ENCODE measurements at places on chromosomes 6 and 20.
A peak's percentile ranks its signal among the peaks of the same experiment; 100 is the strongest.

GRCh38 chr20:21324126-21324525 is 21.0 kb downstream of the XRN2 start:
- DNase-seq, result no peak

GRCh38 chr6:139028215-139028657 is 309 bp upstream of the ABRACL start:
- DNase-seq, result no peak

- no peak for DNase-seq
These were observed 43.3 kb upstream of the STMND1 start for GRCh38 chr6:17058550-17058949.

DNA sequence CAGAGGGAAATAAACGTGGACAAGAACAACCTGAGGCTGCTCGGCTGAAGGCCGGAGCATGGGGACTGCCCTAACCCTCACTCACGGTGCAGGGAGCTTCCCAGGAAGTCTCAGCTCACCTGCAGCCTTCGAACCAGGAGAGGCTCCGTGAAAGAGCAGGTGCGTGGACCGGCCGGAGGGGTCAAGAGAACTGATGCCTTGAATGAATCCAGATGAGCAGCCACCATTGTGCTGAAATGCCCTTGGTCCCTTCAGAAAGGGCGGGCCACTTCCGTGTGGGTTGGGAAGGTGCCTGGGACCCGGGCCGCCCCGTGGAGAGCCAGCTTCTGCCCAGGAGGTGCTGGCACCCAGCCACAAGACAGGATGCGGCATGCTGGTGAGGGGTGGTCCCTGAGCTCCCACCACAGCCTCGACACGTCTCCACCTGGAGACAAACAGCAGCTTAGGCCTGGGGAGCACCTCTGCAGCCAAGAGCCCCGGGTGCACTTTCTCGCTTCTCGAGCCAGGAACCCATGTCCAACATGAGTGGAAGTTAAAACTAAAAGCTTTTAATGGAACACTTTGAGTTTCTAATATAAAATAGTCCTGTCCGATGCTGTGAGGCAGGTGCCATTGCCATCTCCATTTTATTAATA is 83.5 kb downstream of the TTLL2 start:
- DNase-seq, result no peak

DNA sequence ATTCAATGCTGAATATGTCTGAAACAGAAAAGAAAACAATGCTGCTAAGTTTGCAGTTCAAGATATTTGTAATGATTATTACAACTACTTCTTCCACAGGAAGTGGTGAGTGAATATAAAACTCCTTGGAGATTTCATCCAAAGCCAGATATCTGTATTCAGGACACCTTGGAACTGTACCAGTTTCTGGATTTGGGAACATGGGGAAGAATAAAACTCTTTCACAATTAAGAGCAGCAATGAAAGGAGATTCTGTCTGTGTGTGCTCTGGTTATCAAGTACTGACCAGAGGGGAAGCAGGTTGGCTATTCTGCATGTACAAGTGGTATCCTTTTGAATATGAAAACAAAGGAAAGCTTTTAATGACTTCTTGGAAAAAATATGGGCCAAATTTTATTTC is 21.1 kb downstream of the ELOVL2 start:
- DNase-seq, result no peak

GRCh38 chr20:60695226-60696000 is 556.6 kb upstream of the CDH4 start:
- DNase-seq, result no peak

- peak; percentile 24 for DNase-seq
These were observed 2.2 kb upstream of the OXT start for GRCh38 chr20:3068986-3069900.

DNA sequence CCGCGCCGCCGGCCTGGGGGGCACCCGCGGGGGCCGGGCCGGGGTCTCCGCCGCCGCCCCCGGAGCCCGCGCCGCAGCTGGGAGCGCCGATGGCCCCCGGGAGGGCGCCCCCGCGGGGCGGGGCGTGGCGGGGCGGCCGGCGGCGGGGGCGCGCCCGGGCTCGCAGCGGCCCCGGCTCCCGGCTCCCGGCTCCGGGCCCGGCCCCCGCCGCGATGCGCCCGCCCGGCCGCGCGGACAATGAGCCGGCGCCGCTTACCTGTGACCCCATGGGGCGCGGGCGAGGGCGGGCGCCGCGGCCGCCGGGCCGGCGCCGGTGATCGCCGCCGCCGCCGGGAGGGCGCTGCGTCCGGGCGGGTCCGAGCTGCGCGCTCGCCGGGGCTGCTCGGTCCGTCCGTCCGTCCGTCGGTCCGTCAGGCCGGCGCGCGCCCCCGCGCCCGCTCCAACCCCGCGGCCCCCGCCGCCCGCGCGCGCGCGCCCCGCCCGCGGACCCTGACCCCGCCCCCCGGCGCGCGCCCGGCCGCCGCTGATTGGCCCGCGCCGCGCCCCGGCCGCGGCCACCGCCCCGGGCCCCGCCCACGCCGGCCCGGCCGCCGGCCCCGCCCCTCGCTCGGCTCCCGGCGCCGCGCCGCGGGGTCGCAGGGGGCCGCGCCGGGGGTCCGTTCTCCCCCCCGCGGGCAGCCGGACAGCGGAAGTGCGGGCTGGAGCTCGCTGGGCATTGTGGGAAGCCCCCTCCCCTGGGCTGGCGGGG is at the start of gene ZBTB46:
Gene ZBTB46, minus strand, starts transcription at position 424 of the 748 bp plus-strand sequence. CDS start 40,507 bp downstream, outside the sequence.
- peak; percentile 59 for DNase-seq

- DNase-seq, result no peak
These were observed 42.3 kb downstream of the HIVEP2 start for GRCh38 chr6:142902636-142903053.

DNA sequence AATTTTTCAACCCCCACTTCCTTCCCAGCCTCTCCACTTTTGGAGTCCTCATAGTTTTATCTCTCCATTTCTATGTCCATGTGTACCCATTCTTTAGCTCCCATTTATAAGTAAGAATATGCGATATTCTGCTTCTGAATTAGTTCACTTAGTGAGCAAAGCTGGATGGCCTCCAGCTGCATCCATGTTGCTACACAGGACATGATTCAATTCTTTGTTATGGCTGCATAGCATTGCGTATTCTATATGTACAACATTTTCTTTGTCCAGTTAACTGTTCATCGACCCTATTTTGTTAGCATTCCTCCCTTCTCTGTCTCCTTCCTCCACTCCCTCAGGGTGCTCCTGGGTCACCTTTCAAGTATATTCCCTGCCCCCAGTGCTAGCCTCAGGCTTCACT is 210.0 kb upstream of the SSTR4 start:
- no peak for DNase-seq

DNA sequence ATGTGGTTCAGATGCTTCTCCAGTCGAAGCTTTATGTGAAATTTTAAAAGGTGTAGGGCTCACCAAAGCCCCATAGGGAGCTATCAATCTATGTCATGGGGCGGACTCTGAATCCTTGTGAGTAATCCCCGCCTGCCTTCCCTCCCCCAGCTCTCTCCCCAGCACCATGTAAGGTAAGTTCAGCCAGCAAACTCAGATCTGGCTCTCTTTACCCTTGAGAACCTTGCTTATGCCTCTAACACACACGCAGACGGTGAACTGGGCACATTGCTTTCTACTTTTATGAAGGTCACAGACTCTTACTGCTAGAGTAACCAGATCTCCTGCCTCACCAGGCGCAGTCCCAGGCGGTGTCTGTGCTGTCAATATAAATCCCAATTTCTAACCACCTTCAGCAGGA is 82.6 kb upstream of the CNKSR3 start:
- peak; percentile 78 for DNase-seq

DNA sequence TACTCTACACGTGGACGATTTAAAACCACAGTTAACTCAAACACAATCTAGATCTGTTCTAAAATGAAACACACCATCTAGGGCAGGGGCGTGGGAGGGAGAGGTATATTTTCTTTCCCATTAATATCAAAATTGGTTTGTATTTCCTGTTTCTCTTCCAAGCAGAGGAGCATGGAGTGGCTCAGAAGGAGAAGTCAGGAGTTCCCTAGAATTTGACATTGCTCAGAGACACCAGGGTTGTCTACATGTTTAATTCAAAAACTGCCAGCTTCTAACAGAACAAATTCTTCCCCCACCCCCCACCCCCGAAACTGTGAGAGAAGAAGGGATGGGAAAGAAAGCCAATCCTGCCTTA is 2.3 kb downstream of the PREX1 start:
- no peak for DNase-seq

DNA sequence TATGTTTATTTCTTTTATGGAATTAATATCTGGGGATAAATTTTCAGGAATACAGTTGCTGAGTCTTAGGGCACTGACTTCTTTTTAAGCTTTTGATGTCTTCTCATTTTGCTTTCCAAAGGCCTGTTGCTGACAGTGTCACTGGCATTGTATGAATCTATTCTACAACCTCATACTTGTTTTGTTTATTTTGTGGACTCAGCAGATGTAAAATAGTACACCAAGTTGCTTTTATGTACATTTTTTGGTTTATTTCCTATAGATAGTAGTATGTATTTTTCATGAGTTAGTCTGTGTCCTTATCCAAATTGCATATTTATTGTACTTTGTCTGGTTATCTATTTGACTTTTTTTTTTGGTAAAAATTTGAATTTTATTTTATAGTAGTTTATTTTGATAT is 35.0 kb downstream of the FAM162B start:
- DNase-seq, result no peak

DNA sequence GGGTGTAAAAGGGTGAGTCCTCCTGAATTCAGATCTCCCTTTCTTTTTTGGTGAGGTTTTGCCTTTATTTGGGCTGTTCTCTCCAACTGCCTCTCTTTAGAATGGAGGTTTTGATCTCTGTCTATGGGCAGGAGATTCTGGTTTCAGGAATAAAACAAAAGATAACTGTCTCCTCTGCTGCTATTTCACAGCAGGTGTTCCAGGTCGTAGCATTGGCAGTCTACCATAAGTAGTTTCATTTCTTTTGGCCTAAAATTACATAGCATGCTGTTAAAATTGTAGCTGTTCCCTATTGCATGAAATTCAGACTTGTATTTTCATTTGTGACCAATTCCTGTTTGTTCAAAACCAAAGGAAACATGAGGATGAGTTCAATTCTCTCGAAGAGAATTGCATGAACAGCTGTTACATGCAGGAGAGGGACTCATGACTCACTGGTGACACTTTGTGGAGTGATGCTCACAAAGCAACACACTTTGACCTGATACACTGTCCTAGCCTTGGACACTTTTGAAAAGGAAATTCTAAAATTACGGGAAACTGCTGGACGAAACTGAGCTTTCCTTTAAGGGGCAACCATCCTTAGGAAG is 76.8 kb upstream of the SIRPG start:
- DNase-seq, result peak; percentile 46

GRCh38 chr6:124026694-124027093 is 223.0 kb downstream of the NKAIN2 start:
- DNase-seq, result no peak

- no peak for DNase-seq
These were observed 37.0 kb upstream of the KCNG1 start for GRCh38 chr20:51059862-51060261.

- DNase-seq, result no peak
These were observed 79.9 kb downstream of the SLC22A3 start for GRCh38 chr6:160428069-160428430.

GRCh38 chr6:25447570-25447929 is 168.4 kb downstream of the CARMIL1 start:
- DNase-seq, result no peak

DNA sequence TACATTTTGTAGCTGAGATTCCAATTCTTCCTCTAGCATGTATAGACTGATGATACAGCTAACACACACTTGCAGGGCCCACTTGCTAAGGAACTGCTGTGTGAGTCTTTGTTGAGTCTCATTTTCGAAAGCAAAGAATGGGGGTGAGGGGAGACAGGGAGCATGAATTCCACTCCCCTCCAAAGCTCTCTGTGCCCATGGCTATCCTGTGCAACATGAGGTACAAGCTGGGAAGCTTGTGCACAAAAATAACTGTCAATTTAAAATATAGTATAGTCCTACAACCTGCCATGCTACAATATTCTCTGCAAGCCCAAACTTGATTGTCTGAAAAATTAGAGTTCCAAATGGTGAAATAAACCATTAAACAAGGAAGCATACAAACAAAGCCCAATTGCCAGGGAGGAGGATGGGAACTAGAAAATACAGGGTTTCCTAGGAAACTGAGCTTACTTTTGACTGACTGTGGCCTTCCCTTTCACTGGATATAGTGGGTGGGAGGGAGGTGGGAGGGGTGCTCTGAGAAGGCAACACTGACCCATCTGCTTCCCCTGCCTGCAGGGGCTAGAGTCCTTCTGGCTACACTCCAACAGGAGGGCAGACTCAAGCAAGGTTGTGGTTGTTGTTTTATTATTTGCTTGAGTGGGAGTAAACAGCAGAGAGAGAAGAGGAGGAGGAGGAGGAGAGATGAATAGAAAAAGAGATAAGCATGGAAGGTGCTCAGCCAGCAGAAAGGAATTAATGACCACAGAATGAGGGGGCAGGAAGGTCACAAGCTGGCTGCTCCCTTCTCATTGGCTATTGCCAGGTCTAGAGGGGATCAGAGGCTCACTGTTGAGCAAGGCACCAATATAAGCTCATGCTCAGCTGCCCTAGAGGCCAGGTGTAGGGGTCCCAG is 84.6 kb downstream of the FYN start:
- DNase-seq, result peak; percentile 64

GRCh38 chr6:16409531-16410441 is 171.4 kb downstream of the GMPR start:
- peak; percentile 79 for DNase-seq

DNA sequence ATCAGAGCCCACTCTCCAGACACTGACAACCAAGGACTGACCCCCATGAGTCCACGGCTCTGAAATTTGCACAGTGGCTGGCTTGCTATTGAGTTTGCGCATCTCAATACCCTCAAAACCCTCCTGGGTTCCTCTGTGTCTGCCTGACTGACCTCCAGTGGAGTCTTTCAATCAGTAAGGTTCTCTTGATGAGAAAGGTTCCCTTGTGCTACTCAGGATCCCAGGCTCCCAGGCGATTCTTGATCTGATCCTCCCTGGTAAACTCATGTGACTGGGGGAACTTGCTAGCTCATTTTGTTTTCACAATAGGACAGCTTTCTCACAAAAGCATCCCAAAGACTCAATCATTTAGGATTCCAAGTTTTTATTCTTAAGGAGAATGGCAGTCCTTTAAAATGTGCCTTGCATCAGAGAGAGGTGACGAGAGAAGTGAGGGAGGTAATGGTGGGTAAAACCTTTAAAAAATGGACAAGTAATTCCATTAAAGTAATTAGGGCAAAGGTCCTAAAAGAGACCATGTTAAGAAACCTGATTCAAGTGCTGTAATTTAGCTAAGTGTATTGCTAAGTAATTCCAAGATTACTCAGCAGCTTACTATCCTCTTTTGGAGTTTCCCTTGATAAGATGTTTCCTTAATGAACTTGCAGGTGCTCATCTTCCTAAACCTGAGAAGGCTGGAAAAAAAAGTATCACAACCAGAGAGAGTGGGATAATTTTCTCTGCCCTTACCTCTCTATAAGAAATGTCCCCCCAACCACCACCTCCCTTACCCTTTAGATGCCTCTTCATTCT is 304.7 kb upstream of the SGK1 start:
- peak; percentile 91 for DNase-seq

- peak; percentile 37 for DNase-seq
These were observed 97.7 kb downstream of the GRM4 start for GRCh38 chr6:34047913-34048867.
